ENCODE measurements at places on chromosomes 12 and 14.

GRCh38 chr12:129193263-129193871 is 340.1 kb downstream of the GLT1D1 start:
- DNase-seq, result no peak

- DNase-seq, result no peak
Observed at GRCh38 chr12:82223426-82223825, 134.8 kb downstream of the CCDC59 start.

GRCh38 chr14:56087671-56088471 is 30.3 kb upstream of the PELI2 start:
- DNase-seq, result no peak

DNA sequence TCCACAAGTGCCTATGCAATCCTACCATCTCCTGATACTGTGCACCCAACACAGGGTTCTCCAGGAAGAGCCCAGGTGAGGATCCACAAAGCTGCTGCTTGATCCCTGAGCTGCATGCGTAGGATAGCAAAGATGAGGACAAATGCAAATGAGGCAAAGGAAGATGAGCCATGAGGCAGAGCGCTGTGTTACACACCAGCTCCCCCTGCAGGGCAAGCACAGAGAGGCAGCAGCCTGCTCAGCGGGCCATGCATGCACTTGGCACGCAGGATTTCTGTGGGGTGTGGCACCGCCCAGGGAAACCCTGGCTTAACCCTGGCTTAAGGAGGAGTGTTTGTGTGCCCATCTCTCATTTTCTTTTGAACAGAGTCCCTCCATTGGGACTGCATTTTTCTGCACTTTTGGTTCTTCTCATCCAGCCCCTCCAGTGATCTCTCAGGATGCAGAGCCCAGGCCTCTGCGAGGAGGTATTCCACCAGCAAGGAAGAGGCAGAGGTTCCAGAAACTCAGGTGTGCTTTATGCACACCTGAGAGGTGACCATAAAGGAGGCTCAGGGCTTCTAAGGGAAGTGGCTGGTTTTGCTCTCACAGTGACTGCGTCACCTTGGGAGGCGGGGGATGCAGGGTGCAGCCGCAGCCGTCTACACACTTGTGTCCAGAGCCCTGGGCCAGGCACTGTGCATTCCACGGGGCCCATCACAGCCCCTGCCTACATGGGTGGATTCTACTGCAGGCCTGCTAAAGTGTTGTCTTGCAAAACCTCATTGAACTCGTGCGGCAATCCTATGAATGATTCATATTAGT is 973.3 kb upstream of the TMEM132C start:
- no peak for DNase-seq

DNA sequence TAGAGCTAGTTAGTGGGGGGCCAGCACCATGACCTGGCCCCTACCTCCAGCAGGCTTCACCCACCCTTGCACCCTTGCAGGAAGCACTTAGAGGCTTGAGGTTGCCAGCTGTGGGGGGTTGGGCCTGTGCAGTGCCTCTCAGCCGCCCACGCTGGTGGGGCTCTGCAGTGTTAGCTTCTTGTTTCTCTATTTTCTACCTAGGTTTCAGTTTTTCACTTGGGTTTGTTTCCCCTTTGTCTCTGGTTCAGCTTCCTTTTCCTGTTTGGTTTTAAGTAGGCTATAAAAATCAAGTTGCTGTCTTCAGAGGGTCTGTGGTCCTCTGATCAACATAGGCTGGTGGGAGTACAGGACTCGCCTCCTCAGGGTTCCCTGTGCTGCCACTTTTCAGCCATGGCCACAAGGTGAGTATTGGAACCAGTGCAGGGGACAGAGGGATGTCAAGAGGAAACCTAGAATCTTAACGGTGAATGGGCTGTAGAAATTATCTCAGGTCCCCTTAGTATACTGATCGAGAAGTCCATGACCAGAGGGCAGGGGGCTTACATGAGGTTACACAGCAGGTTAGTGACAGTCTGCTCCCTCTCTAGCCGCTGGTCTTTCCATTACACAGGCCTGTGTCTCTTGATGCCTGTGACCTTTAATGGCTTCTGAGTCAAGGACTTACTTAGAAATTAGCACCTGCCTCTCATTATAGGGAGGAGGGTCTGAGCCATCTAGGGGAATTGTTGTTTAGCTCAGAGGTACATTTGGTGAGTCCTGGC is at the start of gene EVL:
Gene EVL, plus strand, starts transcription at position 312 of the 761 bp plus-strand sequence. Its CDS starts 79 bp downstream, at position 391.
- no peak for DNase-seq

DNA sequence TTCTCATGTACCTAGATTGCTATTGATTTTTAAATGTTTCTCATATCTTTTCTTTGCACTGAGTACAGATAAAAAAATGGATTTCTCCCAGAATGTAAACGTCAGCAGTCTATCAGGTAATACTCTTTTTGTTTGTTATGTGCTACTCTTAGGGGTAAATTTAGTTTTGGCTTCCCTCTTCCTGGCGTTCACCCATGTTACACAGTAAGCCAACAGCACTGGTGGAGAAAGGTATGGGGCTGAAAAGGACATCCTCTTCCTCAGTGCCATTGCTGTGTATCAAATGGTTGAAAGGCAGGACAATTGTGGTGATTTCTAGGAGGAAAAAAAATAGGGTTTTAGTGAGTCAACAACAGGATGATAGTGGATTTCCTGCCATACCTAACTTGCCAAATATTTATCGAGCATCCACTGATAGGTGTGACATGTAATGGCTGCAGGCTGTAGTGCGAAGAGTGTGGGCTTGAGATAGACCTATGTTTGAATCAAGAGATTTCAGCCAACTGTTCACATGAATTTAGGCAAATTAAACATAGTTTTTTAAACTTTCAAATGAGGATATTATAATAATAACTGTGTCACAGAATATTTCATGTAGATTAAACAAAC is 7.5 kb downstream of the KLRF2 start:
- no peak for DNase-seq

DNA sequence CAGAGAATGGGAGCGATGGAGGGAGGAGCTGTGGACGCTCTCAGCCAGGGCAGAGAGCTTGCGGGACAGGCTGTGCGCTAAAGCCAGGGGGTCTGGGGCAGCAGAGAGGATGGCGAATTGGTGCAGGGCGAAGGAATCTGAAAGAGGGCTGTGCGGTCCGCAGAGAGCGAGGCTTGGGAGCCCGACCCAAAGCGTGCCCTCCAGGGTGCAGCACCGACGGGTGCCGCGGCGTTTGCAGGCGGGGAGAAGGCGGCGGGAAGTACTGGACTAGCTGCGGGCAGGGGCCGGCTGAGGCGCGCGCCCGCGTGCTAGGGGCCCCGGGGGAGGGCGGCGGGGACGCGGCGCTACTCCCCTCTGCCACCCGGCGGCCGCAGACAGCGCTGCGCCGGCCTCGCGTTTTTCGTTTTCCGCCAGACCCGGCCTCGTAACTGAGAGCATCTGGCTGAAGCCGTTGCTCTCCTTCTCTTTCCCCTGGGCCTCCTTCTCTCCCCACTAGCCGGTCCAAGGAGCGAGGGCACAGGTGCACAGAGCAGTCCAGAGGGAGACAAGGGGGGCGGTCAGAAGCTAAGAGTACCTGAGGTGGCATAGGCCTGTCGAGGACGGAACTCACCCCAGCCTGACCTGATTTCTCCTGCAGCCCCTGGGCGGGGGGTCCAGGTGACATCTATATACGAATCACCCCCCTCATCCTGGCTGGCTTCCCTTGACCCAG is 24.9 kb downstream of the SLC6A12 start:
- DNase-seq, result no peak

GRCh38 chr12:130126023-130126432 is 36.2 kb upstream of the FZD10 start:
- DNase-seq, result no peak

- no peak for DNase-seq
Observed at GRCh38 chr14:54840798-54841197, 61.8 kb downstream of the GCH1 start.

GRCh38 chr12:24404086-24404815 is 454.8 kb upstream of the SOX5 start:
- DNase-seq, result no peak

DNA sequence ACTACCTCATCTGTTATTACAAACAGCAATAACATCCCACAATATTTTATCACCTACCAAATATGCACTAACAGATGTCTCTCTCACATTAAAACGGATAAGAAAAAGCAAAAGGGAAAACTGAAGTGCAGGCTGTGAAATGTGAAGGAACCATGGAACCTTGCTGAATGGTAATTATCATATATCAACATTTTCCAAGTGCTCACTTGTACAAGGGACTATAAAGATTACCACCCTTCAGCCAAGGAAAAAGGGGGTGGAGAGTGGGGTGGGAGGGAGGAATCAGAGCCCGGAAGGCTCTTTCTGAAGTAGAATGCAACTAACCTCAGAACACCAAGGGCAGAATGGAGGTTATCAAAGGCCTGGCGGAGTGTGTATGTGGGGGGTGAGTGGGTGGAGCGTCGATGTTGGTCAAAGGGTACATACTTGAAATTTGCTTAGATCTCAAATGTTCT is 1.2 kb downstream of the SNX6 start:
- no peak for DNase-seq

GRCh38 chr14:95039993-95040348 is 117.4 kb downstream of the DICER1 start:
- no peak for DNase-seq

DNA sequence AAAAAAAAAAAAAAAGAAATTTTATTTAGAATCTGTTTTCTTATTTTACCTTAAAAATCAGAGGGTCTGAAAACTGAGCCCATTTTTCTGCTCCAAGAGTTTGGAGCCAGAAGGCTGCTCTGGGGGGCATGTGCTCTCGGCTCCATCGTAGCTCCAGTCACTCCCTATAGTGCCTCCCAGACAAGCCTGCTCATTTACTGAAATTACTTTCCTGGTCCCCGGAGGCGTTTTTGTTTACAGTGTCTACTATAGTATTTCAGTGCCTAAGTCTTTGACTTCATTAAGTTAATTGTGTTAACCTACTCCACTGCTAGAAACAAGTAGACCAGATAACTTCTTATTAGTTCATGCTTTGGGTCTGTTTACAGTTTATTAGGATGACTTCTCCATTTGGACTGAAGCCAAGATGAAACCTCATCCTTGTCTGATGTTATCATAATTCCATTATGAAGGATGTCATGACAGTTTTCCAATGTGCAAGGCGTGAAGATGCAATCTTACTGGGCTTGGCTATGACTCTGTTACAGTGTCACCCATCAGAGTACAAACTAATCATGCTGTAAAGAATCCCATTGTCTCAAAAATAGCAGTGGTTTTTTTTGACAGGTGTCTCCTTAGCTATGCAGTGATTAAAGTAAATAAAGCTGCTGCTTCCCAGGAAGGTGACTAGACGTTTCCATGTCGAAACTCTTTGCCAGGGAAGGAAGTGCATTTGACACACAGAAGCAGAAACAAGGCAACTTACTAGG is 182.3 kb downstream of the TMEM132C start:
- no peak for DNase-seq

DNA sequence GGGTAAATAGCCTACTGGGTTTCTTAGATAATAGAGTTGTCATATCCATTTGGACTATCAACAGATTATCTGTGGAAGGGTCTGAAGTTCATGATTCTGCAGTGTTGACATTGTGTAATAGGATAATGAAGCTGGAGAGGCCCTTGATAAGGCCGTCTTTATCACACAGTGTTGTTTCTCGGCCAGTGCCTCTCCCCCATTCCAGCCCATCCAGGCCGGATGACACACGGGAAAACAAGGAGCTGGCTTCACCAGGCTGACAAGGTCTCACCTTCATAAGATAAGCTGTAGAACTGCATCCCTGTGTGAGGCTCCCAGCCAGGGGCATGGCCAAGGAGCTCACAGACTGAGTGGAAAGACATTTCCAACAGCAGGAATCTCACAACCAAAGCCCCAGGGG is 8.7 kb upstream of the EML1 start:
- DNase-seq, result no peak

GRCh38 chr14:102508410-102508773 is 1.2 kb downstream of the ANKRD9 start:
- DNase-seq, result no peak

GRCh38 chr12:14774074-14774905 is 29.0 kb downstream of the WBP11 start:
- peak; percentile 91 for DNase-seq

DNA sequence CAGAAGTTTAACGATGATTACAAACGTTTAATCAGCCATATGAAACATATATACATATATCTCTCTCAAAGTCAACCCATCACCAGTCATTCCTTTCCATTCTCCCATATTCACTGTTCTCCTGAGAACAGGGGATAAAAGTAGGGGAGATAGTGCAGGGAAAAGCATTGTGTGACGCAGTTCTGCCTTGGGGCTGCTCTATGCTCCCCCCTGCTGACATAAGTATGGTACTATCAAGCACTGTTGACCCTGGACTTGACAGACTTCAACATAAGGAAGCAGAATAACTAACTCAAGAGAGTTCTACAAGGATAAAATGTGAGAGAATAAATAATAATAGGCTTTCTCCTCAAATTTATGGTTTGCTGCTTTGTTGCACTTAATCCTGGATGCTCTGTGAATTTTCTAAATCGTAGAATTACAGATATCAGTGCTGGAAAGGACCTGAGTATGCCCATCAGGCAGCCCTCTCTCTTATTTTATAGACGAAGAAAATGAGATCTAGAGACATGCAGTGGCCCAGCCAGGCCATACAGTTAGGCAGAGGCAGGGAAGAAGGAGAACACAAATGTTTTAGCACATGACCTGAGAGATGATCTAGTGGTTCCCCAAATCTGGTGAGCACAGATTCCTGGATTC is 87.2 kb downstream of the SCN8A start:
- peak; percentile 43 for DNase-seq

DNA sequence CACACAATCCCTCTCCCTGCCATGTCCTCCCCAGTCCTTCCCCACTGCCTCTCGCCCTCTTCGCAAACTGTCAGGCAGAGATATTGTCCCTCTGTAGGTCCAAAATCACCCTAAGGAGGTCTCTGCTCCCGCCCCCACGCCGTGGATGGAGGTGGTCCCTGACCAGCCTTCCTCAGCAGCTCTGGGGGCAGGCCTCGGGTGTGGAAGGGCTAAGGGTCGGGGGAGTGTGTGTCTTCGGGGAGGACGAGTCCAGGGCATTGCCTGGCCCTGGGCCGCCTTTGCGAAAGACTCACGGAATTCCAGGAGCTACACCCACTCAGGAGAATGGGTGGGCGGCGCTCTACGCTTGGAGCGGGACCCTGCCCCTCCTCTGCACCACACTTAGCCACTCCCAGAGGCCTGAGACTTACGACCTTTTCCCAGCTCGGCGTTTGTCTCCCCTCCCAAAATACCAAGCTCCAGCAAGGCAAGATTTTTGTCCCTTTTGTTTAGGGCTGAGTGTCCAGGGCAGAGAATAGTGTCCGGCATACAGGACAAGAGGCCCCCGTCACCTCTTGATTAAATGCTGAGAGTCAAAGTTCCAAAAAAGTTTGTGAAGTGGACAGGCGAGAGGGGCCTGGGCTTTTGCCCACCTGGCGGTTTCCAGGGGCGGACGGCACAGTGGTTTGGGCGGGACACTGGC is 881 bp downstream of the PYGL start:
- DNase-seq, result no peak

- DNase-seq, result no peak
Observed at GRCh38 chr12:2833327-2833726, 1.5 kb downstream of the NRIP2 start.

DNA sequence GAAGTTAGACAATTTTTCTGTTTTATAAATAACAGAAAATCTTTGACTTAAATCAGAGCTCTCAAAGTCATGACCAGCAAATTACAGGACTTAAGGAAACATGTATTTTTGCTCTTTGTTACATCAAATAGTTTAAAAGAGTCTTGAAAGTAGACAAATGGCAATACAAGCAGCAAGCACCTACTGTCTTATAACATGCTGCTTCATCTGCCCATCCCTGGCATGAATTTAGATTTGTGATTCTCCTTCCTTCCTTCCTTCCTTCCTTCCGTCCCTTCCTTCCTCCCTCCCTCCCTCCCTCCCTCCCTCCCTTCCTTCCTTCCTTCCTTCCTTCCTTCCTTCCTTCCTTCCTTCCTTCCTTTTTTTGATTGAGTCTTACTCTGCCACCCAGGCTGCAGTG is 715.6 kb upstream of the FLRT2 start:
- DNase-seq, result no peak

All from Panc1 (cell line).